CD4-positive, alpha-beta memory T cell (primary cell): ENCODE measurements at places on chromosomes 2 and 18. TPM values are rescaled to one million over a fixed set of nuclear protein-coding genes. Genes with fewer than 3 reads are reported as not detected.

- H3K27ac ChIP-seq, result no peak overlapping the region
- DNase-seq, result no peak
- no peaks in the 10 kb centered on the region for H3K4me1 ChIP-seq
- no peaks in the 10 kb centered on the region for H3K36me3 ChIP-seq
- no peak overlapping the region for H3K4me3 ChIP-seq
These were observed 185.5 kb upstream of the FN1 start for GRCh38 chr2:215621381-215621780.

DNA sequence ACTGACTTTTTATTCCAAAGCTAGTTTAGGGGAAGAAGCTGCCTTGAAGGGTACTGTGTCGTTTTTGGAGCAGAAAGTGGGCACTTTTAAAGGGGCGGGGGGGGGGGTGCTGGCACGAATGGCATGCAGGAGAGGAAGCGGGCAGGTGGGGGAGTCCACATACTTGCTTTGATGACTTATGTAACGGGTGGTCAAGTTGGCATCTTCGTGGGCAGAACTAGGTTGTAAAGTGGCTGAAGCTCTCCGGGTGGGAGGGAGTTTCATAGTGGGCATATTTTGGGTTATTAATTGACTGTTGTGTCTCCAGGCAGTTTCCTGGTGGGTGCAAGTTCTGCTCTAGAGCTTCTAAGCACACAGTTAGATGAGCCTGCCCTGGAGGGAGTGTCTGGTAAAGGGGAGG lies 19.9 kb downstream of the PCARE start:
- H3K4me3 ChIP-seq, result no peak overlapping the region
- no peaks in the 10 kb centered on the region for H3K27me3 ChIP-seq
- DNase-seq, result no peak
- no peaks in the 10 kb centered on the region for H3K4me1 ChIP-seq

GRCh38 chr2:152525277-152525838 lies 190.4 kb downstream of the FMNL2 start:
- no peak for DNase-seq
- no peak overlapping the region for H3K27ac ChIP-seq
- H3K4me1 ChIP-seq, result no peaks in the 10 kb centered on the region
- H3K36me3 ChIP-seq, result no peaks in the 10 kb centered on the region
- H3K4me3 ChIP-seq, result no peak overlapping the region

DNA sequence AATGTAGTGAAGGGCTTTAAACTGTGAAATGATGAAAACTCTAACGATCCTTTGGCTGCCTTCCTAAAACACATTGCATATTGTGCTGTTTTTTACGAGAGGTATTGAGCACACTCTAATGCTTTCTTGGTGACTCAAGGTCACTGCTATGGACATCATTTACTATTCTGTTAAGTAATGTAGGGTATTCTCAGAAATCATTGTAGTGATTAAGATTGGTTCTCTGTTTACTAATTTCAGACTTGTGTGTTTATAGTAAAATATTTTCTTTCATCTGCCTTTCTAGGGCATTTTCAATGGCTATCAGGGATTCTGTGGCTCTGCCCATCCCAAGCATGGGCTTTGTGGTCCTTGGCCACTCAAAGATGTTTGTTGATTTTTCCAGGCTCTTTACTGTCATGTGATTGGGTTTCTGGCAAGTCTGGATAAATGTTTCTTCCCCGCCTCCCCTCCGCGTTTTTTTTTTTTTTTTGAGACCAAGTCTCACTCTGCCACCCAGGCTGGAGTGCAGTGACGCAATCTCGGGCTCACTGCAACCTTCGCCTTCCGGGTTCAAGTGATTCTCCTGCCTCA lies 29.3 kb downstream of the UBE2F start:
- no peak overlapping the region for H3K4me3 ChIP-seq
- no peaks in the 10 kb centered on the region for H3K27me3 ChIP-seq
- peaks cover 15% of the 10 kb centered on the region for H3K4me1 ChIP-seq
- peaks cover 3% of the 10 kb centered on the region for H3K36me3 ChIP-seq
- H3K27ac ChIP-seq, result no peak overlapping the region

GRCh38 chr18:34345738-34346137 lies 121.0 kb upstream of the NOL4 start:
- H3K4me1 ChIP-seq, result no peaks in the 10 kb centered on the region
- no peak overlapping the region for H3K27ac ChIP-seq
- H3K36me3 ChIP-seq, result no peaks in the 10 kb centered on the region
- H3K4me3 ChIP-seq, result no peak overlapping the region
- DNase-seq, result no peak

DNA sequence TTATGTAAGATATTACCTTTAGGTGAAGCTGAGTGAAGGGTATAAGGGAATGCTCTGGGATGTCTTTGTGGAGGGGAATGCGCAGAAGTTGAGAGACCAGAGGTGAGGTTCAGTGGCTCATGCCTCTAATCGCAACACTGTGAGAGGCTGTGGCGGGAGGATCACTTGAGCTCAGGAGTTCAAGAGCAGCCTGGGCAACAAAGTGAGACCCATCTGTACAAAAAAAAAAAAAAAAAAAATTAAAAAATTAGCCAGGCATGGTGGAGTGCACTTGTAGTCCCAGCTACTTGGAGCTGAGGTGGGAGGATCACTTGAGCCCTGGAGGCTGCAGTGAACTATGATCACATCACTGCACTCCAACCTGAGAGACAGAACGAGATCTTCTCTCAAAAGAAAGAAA lies 57.3 kb upstream of the SP3 start:
- no peak for DNase-seq
- no peaks in the 10 kb centered on the region for H3K36me3 ChIP-seq
- no peaks in the 10 kb centered on the region for H3K4me1 ChIP-seq
- H3K27me3 ChIP-seq, result no peaks in the 10 kb centered on the region

CTLA4 gene
- total RNA-seq, result 20.4 TPM

NMUR1 gene
- not detected for total RNA-seq

MOCOS gene
- not detected for total RNA-seq
